Mononuclear cell (primary cell): ENCODE measurements at places on chromosomes 7 and 10. TPM values are rescaled to one million over a fixed set of nuclear protein-coding genes. Genes with fewer than 3 reads are reported as not detected.

Gene CNPY1
- total RNA-seq, result not detected

Gene ST7
- 9.3 TPM for total RNA-seq

Gene GPR26
- under 0.01 TPM for total RNA-seq

Gene AS3MT
- total RNA-seq, result 1.7 TPM

Gene RNF32
- total RNA-seq, result 0.10 TPM

Gene VCL
- 70.1 TPM for total RNA-seq

Gene GJD4
- not detected for total RNA-seq

Gene RBP3
- not detected for total RNA-seq

Gene OGDH
- total RNA-seq, result 17.2 TPM

Gene EGFR
- total RNA-seq, result 0.10 TPM

Gene ABCA13
- 0.21 TPM for total RNA-seq

Gene UTF1
- total RNA-seq, result not detected

Gene TBRG4
- 51.9 TPM for total RNA-seq

Gene CPXM2
- total RNA-seq, result not detected

Gene LAMTOR4
- 102 TPM for total RNA-seq

Gene IKZF1
- total RNA-seq, result 231 TPM

Gene LIPJ
- total RNA-seq, result not detected

Gene PDE1C
- total RNA-seq, result not detected

Gene CLRN3
- not detected for total RNA-seq

Gene SUMF2
- total RNA-seq, result 79.3 TPM

Gene STEAP1
- 0.21 TPM for total RNA-seq
